ENCODE measurements at places on chromosomes 2 and 18. TPM values are rescaled to one million over a fixed set of nuclear protein-coding genes. Genes with fewer than 3 reads are reported as not detected.

- no peak overlapping the region for H3K4me3 ChIP-seq
- H3K4me1 ChIP-seq = peaks cover 8% of the 10 kb centered on the region
- H3K27ac ChIP-seq = no peak overlapping the region
- no peak for DNase-seq
- H3K27me3 ChIP-seq = peaks cover 13% of the 10 kb centered on the region
Observed at GRCh38 chr2:237652181-237652580, 24.8 kb downstream of the LRRFIP1 start.

DNA sequence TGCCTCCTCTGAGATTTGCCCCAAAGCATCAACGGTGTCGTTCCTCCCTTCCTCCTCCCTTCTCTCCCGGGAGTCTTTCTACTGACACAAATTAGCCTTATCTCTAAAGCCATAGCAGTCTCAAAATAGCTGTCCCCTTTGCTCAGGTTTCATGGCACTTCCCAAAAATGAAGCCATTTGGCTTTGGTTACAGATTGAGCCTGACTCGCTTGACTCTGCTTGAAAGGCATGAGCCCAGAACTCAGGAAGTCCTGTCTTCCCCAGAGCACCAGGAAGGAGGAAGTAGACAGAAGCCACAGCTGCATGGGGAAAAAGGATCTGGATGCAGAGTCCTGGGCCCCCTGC is 234.4 kb upstream of the RGPD4 start:
- H3K4me1 ChIP-seq = no peaks in the 10 kb centered on the region
- H3K4me3 ChIP-seq = no peak overlapping the region
- no peaks in the 10 kb centered on the region for H3K27me3 ChIP-seq

The AUP1 gene
- 136 TPM for total RNA-seq

The ZNF396 gene
- total RNA-seq = 0.77 TPM

GRCh38 chr18:48706731-48707130 is 167.9 kb downstream of the CTIF start:
- no peaks in the 10 kb centered on the region for H3K36me3 ChIP-seq
- no peaks in the 10 kb centered on the region for H3K27me3 ChIP-seq
- DNase-seq = no peak
- no peak overlapping the region for H3K4me3 ChIP-seq
- no peak overlapping the region for H3K27ac ChIP-seq

DNA sequence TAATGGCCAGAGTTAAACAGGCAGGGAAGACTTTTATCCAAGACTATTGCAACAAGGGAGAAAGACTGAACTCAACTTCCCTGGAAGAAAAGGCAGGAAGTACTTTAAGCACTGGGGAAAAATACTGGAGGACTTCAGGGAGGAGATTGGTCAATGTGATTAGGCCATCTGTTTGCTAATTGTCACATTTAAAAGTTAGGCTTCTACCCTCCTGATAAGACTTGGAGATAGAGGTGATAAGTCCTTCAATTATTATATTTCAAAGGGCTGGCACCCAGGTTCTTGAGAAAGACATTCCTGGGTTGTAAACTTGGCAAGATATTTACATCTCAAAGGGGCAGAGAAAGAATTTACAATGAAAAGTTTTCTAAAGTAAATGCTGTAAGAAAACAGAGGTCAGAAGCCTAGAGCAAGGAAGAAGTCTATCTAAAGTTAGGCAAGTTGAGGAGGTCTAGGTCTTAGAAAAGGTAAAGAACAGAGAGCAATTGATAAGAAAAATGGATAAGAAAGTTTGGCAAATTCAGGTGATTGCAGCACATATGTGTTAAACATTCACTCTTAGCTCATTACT is 48.4 kb downstream of the DTNA start:
- no peaks in the 10 kb centered on the region for H3K36me3 ChIP-seq
- no peak overlapping the region for H3K27ac ChIP-seq
- peaks cover 7% of the 10 kb centered on the region for H3K27me3 ChIP-seq
- no peaks in the 10 kb centered on the region for H3K4me1 ChIP-seq

DNA sequence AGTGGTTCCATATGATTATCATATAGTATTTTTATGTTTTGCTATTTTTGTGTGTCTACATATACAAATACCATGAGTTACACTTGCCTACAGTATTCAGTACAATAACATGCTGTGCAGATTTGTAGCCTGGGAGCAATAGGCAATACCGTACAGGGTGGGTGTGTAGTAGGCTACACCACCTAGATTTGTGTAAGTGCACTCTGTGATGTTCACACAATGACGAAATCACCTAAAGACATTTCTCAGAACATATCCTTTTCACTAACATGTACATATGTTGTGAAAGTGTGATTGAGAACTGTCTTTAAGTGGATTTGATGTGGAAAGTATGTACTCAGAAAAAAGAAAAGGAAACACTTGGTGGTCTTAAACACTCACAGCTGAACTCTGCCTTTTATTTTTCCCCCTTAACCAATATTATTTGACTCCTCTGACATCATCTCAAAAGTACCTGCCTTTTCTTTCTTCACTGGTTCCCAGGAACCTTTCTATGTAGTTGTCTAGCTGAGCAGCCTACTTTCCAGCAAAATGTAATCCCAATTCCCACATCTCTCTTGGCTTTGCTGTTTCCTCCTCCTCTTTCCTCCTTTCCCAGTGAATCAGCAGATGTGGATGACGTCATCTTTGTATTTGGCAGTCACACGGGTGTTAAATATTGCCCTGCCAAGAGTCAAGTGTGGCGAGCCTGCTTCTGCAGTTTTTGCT is 47.7 kb downstream of the OSBPL6 start:
- no peak overlapping the region for H3K4me3 ChIP-seq
- H3K4me1 ChIP-seq = no peaks in the 10 kb centered on the region
- DNase-seq = no peak
- H3K36me3 ChIP-seq = no peaks in the 10 kb centered on the region
- H3K27me3 ChIP-seq = peaks cover 15% of the 10 kb centered on the region
- H3K27ac ChIP-seq = no peak overlapping the region

- no peaks in the 10 kb centered on the region for H3K27me3 ChIP-seq
- peaks cover 1% of the 10 kb centered on the region for H3K36me3 ChIP-seq
- DNase-seq = no peak
Observed at GRCh38 chr2:16640867-16641266, 24.8 kb downstream of the CYRIA start.

DNA sequence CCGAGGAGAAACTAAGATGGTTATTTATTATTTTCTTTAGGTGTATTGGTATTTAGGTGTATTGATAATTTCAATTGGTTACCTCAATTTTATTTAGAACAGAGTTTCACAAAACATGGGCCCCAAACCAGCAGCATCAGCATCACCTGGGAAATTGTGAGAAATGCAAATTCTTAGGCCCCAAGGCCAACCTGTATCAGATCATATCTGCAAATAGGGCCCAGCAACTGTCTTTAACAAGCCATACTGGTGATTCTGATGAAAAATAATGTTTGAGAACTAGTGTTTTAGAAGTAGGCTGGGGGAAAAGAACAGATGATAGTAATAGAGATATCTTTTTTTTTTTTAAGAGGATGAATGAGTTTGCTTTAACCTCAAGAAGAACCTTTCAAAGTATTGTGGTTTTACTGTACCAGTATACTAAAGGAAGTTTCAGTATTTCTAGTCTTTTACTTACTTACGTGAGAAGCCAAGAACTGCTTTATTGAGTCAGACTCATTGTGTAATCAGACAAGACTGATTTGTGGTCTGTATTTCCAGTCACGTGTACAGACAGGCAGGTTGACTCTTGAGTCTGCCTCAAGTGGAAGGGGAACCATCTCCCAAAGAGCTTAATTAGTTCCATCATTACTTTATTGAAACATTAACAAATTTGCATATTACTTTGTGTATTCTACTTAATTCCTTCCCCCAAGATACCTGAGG is 60.4 kb upstream of the GAREM1 start:
- peaks cover 15% of the 10 kb centered on the region for H3K27me3 ChIP-seq
- no peak overlapping the region for H3K27ac ChIP-seq
- no peak overlapping the region for H3K4me3 ChIP-seq

GRCh38 chr18:27181726-27182125 is 3.4 kb downstream of the CHST9 start:
- peaks cover 2% of the 10 kb centered on the region for H3K4me1 ChIP-seq
- DNase-seq = no peak
- H3K4me3 ChIP-seq = no peak overlapping the region
- H3K27ac ChIP-seq = no peak overlapping the region
- H3K36me3 ChIP-seq = no peaks in the 10 kb centered on the region

GRCh38 chr2:128447538-128447995 is 128.9 kb upstream of the HS6ST1 start:
- H3K27me3 ChIP-seq = no peaks in the 10 kb centered on the region
- no peak for DNase-seq
- no peaks in the 10 kb centered on the region for H3K4me1 ChIP-seq
- no peak overlapping the region for H3K27ac ChIP-seq

DNA sequence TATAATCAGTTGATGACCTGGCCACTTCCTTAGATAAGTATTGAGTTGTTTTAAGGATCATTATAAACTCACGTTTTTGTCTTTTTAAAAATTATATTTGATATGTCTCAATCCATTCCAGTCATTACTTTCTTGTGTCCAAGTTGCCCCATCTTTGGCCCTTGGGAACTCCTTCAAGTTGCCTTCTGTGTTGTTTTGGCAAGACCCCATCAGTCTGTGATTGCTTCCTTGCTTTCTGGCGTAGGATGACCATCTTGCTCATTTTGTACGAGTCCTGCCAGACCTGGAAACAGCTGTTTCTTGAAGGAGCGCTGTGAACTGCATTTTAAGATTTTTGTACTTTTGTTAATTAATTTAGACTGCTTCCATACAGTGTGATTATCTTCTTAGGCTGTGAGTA is 68.9 kb upstream of the ITM2C start:
- DNase-seq = no peak
- H3K4me3 ChIP-seq = no peak overlapping the region
- peak overlapping the region; percentile 2 for H3K27ac ChIP-seq
- H3K36me3 ChIP-seq = peaks cover 65% of the 10 kb centered on the region

- peak; percentile 39 for DNase-seq
- no peak within 1 kb of the TSS for H3K27ac ChIP-seq
- peaks cover 4% of the 10 kb centered on the region for H3K4me1 ChIP-seq
- peaks cover 39% of the 10 kb centered on the region for H3K27me3 ChIP-seq
- peak within 1 kb of the TSS; percentile 27 for H3K4me3 ChIP-seq
Observed at GRCh38 chr2:119544075-119544938, at the start of gene CFAP221. TSS of gene CFAP221 (plus strand) at chr2:119544449. CDS start at chr2:119546132, 1,683 bp downstream.

DNA sequence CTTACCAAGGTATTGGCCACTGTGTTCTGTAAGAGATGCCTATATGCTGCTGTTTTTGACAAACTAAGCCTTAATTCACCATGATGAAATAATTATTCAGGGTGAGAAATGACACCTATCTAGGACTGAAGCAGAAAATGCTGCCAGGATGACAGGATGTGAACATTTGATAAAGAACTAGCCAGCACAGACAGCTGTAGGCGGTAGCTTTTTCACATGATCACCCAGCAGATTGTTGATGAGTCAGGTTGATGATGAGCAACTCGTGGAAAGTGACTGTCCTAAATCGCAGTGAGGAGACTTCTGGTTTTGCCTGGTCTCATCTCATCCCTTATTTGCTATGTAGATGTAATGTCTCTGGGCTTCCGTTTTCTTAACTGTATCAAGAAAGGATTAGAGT is 144.1 kb downstream of the PRPF40A start:
- H3K4me3 ChIP-seq = no peak overlapping the region
- DNase-seq = peak; percentile 23
- peaks cover 6% of the 10 kb centered on the region for H3K4me1 ChIP-seq
- no peak overlapping the region for H3K27ac ChIP-seq
- H3K36me3 ChIP-seq = no peaks in the 10 kb centered on the region

DNA sequence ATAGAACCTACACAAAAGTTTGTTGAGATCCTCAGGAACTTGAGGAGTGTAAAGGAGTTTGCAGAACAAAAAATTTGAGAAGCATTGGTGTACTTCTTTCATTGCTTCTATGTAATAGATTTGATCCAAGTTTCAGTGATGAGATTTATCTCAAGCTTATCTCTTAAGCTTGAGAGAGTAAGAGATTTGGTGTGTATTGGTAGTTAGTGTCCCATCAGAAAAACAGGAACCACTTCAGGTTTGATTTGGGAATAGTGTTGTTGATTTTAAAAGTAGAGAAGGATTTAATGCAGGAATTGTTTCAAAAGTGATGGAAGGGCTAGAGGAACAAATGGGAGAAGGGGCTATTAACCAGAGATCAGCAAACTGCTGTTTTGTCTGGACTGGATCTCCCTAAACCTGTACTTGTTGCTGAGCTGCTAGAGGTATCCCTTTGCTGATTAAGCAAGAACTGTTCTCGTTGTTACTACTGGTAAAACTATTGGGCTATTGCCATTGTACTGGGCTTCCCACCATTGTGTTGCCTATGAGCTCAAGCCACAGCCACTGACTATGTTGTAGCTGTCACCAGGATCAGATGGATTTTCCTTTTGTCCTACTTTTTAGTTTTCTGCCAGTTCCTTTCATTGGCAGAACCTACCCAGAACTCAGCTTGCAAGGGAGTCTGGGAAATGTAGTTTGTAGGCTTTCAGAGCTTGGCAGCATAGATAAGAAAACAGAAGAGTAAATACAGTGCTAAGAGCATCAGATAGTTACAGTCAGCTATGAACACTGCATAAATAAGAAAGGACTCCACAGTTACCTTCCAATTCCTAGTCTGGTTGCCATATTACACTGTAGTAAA is 39.3 kb downstream of the RAB10 start:
- no peaks in the 10 kb centered on the region for H3K27me3 ChIP-seq
- no peak overlapping the region for H3K27ac ChIP-seq
- DNase-seq = no peak
- H3K36me3 ChIP-seq = peaks cover 9% of the 10 kb centered on the region

Measured in activated CD4-positive, alpha-beta T cell treated with anti-CD3 and anti-CD28 coated beads, Interleukin-2, amount 10 ng/mL, durations not matched to agents 7 days and 5 days (primary cell).